MCF 10A (cell line): ENCODE measurements at places on chromosomes 5 and 9.

DNA sequence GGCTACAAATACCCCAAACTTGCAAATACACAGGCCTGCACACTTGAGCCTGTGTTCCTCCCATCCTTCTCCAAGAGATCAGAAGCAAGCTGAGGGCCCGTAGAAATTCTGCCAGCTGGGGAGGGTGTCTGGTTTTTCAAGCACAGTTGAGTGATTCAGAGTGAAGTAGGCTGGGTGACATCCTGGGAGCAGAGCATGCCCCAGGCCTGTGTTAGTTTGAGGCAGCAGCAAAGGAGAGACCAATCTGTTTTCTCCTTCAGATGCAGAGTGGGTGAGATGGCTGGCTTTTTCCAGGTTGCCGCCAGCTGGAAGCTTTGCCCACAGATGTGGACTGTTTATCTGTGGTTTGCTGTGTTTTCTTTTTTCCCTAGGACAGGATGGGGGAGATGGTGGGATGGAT is 63.1 kb downstream of the RCL1 start:
- no peak for DNase-seq

- DNase-seq, result no peak
Measured at GRCh38 chr9:130713286-130713960, 19.8 kb downstream of the EXOSC2 start.

DNA sequence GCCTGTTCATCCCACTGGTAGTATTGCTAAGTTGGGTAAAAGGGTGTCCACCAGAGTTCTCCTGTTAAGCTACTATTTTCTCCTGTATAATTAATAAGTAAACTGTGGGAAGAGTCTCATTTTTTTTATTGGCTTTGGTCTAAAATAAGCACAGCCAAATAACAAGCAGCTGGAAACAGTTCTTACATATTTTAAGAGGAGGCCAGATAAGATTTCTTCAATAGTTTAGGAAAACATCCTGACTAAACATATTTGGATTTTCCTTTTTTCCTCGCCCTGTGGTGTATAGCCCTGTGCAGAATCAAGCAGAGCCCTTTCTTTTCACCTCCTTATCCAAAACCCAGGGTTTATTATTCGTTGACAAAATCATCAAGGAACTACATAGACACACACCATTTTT is 122.2 kb upstream of the ZNF608 start:
- DNase-seq, result no peak

DNA sequence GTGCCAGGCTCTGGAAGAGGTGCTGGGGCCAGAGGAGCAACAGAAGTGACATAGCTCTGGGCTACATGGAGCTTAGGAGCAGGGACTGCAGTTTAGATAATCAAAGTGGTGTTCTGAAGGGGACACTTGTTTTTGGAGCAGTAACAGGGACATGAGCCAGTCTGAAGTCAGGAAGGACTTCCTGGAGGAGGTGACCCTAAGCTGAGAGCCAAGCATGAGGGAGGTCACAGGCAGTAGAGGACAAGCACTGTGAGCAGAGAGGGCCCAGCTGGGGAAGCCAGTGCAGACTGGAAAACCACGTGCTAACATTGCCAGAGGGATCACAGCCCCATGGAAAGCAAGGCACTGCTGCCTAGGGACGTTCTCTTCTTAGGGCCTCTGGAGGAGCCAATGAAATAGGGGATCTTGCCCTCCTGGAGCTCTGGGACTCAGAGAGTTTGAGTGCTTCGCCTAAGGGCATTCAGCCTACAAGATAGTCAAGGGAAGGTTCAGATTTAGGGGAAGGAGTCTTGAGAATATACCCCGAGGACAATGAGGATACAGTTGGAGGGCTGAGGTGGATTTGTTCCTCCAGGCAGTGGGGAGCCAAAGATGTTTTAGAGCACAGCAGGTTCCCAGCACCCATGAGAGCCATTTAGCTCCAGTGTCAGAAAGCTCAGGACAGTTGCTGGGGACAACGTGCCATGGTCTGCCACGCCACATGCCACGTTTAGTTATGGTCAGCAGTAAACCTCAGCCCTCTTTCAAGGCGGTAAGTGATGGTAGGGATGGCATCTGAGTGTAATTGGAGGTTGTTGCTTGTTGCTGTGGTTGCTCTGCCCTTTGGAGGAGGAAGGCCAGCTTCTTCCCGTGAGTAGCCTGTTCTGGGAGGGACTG is 40.5 kb upstream of the SH3PXD2B start:
- DNase-seq, result no peak

- DNase-seq, result no peak
Measured at GRCh38 chr9:29220596-29221251, 1647.4 kb upstream of the C9orf72 start.

GRCh38 chr5:166746506-166746905 is 1544.9 kb upstream of the WWC1 start:
- no peak for DNase-seq

DNA sequence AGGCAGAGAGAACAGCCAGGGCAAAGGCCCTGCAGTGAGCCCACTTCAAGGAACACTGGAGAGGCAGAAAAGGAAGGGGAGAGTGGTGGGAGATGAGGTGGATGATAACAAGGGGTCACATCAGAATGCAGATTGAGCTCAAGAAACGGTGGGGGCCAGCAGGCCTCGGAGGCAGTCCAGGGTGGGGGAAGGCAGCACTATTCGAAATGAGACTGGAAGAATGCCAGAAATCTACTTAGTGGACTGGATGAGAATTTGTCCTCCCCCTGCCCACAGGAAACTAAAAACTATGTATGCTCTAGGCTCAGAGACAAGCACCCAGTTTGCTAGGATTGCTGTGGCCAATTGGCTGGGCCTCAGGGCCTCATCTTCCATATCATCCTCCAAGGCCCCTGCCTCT is 148.7 kb downstream of the ADAMTS12 start:
- no peak for DNase-seq

GRCh38 chr5:75363111-75363510 is 26.1 kb downstream of the HMGCR start:
- DNase-seq, result no peak

GRCh38 chr9:124210697-124211096 is 47.1 kb upstream of the NEK6 start:
- DNase-seq, result no peak

DNA sequence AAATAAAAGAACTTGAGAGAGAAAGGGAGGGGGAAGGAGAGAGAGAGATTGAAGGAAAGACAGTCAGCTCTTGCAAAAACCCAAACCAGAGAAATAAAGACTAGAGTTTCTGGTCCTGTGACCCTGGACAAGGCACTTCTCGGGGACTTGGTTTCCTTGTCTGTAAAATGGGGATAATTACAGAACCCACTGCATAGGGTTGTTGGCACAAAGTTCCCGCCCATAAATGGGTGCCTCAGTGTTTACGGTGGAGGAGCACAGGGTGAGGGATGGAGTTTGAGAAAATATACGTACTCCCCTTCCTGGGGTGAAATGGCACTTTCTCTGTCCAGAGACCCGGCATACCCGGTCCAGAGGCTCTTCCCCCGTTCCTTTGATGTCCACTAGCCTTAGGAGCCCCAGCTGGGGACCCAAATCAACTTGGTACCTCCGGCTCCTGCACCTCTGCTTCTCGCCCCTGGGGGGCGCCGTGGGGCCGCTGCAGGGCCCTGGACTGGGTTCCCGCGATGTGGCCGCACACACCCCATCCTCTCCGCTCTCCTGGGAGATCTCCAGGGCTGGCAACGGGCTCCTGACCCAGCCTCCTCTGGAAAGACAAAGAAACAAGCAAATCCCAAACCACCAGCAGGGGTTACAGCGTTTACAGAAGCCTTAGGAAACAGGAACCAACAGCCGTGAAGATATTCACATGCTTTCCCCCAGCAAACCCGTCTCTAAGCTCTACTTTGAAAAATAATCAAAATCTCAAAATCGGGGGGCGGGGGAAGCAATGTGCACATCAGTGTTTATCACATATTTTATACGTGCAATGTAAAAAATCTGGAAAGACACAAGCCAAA is 26.3 kb downstream of the PTGES start:
- DNase-seq, result peak; percentile 79
